Caco-2 (cell line): ENCODE measurements at places on chromosomes 1 and 21. TPM values are rescaled to one million over a fixed set of nuclear protein-coding genes. Genes with fewer than 3 reads are reported as not detected.

DNA sequence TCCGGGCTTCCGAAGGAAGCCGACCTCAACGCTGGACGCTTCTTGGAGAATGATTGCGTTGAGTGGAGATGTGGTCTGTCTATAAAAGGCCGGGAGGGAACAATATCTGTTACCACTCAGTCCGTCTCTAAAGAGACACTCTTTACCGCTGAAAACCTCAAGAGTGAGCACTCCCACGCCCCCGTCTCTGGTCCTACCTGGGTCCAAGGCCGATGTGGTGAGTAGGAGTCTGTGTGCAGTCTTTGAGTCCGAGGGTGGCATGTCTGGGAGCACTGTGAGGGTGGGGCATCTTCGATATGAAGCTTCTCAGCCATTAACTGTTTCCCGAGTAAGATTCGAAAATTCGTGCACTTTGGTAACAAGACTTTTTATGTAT, 576 bp downstream of the ZFP69 start:
- DNase-seq: peak; percentile 1
- no peaks in the 10 kb centered on the region for H3K4me1 ChIP-seq
- H3K36me3 ChIP-seq: no peaks in the 10 kb centered on the region
- H3K27ac ChIP-seq: no peak overlapping the region
- H3K4me3 ChIP-seq: peak overlapping the region; percentile 61
- no peaks in the 10 kb centered on the region for H3K27me3 ChIP-seq

GRCh38 chr1:156797212-156797871, 19.3 kb downstream of the SH2D2A start:
- peaks cover 10% of the 10 kb centered on the region for H3K36me3 ChIP-seq
- no peaks in the 10 kb centered on the region for H3K4me1 ChIP-seq
- no peaks in the 10 kb centered on the region for H3K27me3 ChIP-seq
- no peak overlapping the region for H3K27ac ChIP-seq
- H3K4me3 ChIP-seq: no peak overlapping the region
- peak; percentile 68 for DNase-seq

GRCh38 chr1:7464736-7465135, 306.4 kb upstream of the VAMP3 start:
- H3K36me3 ChIP-seq: no peaks in the 10 kb centered on the region
- H3K27ac ChIP-seq: no peak overlapping the region
- H3K4me1 ChIP-seq: no peaks in the 10 kb centered on the region
- H3K27me3 ChIP-seq: no peaks in the 10 kb centered on the region
- DNase-seq: no peak

GRCh38 chr1:212749821-212750535, 41.6 kb downstream of the NSL1 start:
- H3K27me3 ChIP-seq: no peaks in the 10 kb centered on the region
- no peaks in the 10 kb centered on the region for H3K36me3 ChIP-seq
- DNase-seq: peak; percentile 47
- H3K4me1 ChIP-seq: no peaks in the 10 kb centered on the region
- H3K4me3 ChIP-seq: no peak overlapping the region

DNA sequence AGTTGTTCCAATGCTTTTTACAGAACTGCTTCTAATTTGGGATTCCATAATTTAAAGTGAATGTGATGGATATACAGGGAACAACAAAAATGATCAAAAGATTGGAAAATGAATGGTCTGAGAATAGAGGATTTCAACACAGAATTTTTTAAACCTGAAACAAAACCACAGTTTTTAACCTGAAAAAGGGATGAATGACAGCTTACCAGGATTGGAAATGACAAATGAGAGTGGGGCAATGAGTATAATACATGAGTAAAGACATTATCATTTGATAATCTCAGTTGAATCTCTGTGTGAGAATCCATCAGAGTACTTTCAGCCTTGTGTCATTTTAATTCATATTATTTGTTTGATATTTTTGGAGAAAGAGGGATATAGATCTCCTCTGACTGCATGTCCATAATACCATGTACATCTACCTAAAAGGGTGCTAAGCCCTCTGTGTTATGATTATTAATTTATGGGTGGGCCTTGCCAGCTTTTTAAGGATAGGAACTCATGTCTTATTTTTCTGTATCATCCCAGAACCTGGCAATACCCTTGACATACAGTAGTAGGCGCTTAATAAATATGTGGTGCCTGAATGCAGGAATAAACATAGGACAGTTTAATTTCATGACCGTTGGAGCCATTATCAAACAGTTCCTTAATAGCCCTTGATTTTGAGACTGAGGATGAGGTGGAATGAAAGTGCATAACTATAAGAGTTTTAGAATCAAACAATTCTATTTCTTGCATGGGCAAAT, 12.4 kb upstream of the ATP6V1G3 start:
- no peaks in the 10 kb centered on the region for H3K36me3 ChIP-seq
- no peak overlapping the region for H3K4me3 ChIP-seq
- H3K4me1 ChIP-seq: no peaks in the 10 kb centered on the region
- no peak overlapping the region for H3K27ac ChIP-seq
- DNase-seq: no peak

GRCh38 chr1:156503698-156504437, 3.3 kb upstream of the MEF2D start:
- H3K27ac ChIP-seq: peak overlapping the region; percentile 94

Gene HPDL
- total RNA-seq: 78.2 and 90.6 TPM in 2 replicates

Gene OR2T1
- not detected in 2 replicates for total RNA-seq
